Stimulated activated CD8-positive, alpha-beta memory T cell treated with anti-CD3 and anti-CD28 coated beads, Interleukin-4, amount 100 ng/mL, for 24 hours (primary cell): ENCODE measurements at places on chromosomes 7 and 10.

- no peak for DNase-seq
Observed at GRCh38 chr10:43113201-43114087, 24.8 kb upstream of the CSGALNACT2 start.

- no peak for DNase-seq
Observed at GRCh38 chr10:50469288-50469687, 154.5 kb downstream of the SGMS1 start.

DNA sequence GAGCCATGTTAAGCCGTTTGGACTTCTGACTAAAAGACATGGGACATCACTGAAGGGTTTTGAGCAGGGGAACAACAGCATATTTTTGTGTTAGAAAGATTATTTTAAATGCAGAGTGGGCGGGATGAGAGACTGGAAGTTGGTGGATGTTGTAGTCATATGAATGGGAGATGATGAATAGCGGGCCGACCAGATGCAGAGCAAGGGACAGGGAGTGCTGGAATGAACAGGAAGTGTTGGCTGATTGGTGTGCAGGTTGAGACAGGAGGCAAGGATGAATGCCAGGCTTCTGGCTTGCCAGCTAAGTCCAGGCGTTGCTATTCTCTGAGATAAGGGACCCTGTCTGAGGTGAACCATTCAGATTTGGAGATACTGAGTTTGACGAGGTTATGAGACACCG is 38.0 kb downstream of the GAD2 start:
- DNase-seq, result no peak

GRCh38 chr10:75398692-75399460 is 2.7 kb downstream of the ZNF503 start:
- no peak for DNase-seq

- no peak for DNase-seq
Observed at GRCh38 chr10:112246-112645, 23.0 kb upstream of the ZMYND11 start.
